Mammary epithelial cell (primary cell): ENCODE measurements at places on chromosomes 11 and 22.

DNA sequence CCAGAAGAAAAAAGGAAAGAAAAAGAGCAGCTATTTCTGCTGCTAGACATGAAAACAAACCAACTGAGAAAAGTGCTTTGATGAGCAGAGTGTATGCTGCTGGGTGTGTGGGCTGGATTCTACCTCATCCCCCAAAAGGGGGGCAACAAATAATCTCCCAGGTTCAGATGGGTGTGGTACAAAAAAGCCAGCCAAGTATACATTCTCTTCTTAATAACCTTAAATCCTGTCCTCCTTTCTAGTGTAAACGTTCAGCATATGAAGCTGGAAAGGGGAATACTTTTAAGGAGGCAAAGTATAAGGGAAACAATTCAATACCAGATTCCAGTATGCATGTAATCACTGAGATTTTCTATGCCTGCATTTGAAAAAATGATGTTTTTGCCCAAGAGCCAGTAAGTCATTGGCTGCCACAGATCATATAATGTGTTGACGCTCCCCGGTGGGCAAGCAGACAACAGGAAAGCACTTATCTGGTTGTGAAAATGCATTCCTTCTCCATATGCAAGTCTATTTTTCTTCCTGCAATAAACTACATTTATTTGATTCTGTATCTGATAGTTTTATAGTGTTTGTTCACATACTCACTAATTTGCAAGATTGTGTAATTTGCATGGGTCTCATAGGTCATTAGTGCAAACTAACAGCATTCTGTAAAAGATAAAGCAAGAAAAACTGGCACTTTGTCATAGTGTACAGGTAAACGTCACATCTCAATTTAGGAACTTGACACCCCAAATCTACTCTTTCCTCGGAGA, 201.1 kb downstream of the CADM1 start:
- DNase-seq: no peak

DNA sequence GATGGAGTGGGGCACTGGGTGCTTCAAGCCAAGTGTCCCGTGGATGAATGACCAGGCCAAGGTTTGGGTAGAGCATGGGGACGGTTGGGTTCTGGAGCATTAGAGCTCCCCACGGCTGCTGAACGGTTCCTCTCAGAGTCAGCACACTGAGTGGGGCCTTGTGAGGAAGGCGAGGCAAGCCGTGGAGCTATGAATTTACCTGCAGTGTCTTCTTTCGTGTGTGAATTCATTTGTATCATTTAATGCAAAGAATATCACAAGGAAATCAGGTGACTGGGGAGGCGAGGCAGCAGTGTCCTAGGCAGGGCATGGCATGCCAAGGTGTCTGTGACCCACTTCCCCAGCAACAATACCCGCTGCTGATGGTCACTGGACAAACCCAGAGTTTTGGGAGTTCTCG, 343.5 kb upstream of the B3GAT1 start:
- no peak for DNase-seq

- peak; percentile 8 for DNase-seq
Observed at GRCh38 chr22:22928666-22929380, 41.2 kb downstream of the IGLL5 start.

GRCh38 chr22:32605576-32605975, 131.0 kb downstream of the FBXO7 start:
- peak; percentile 67 for DNase-seq

GRCh38 chr11:43789700-43790443, 90.8 kb upstream of the ALKBH3 start:
- DNase-seq: peak; percentile 74
